ENCODE measurements at places on chromosomes 4 and X.

GRCh38 chr4:4631150-4631549 lies 89.3 kb upstream of the STX18 start:
- DNase-seq, result no peak

DNA sequence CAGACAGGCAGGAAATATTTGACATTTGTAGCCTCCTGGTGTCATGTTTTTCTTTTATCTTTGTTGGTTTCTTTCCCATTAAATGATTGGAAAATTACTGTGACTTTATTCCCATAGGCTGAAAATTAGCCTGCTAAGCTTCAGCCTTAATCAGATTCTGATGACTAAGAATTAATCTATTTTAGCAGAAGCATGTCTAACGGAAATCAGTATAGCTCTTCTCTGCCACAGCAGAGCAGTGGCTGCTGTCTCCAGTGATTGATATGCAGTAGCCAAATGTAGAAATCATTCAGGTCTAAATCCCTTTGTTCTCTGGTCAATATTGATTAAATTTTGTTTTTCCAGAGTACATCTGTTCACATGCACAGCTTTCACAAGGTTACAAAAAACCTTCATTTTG lies 199.3 kb downstream of the GC start:
- no peak for DNase-seq

DNA sequence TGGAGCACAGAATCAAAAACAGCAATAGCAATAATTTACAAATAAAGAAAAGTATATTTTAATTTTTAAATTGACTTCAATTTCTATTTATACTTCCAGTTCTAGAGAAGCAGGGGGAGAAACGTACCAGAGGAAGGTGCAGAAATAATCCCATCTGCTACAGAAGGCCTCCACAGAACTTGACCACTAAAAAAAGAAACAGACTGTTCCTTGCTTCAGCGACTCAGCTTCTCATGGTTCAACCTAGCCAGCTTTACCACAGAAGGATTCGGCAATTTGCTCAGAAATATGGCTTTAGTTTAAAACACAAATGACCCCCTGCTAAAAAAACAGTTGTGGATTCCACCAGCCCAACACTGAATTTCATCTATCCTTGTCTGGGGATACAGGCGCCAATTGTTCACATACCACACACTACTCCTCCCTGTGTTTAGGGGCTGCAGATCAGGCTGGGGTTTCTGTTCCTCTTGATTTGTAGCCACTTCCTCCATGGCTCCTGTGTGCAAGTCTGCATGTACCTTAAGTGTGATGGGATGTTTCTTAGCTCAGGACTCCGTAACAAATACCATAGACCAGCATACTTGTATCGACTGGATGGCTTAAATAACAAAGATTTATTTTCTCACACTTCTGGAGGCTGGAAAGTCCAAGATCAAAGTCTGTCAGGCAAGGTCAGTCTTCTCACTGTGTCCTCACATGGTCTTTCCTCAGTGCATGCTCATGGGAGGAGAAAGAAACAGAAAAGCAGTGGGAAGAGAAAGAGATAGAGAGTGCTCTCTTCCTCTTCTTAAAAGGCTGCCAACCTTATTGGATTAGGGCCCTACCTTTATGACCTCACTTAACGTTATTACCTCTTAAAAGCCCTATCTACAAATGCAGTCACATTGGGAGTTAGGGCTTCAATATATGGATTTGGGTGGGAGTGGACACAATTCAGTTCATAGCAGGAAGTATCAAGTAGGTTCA lies 79.1 kb downstream of the AMOT start:
- no peak for DNase-seq

DNA sequence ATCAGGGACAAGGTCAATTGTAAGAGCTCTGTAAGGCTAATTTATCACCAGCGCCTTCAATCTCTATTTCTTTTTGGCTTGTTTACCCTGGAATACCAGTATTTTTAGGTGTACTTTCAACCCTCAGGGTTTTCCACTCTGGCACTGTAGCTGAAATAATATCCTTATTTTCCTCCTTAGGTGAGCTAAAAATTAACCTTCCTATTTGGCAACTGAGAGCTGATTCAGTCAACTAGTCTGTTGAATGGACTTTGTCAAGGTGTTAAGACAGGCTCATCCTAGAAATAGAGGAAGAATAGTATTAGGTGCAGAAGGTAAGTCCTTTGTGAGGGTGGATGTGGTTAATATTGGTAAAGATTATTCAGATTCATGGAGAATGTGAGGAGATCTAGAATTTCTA lies 101.3 kb upstream of the BANK1 start:
- DNase-seq, result no peak

All from NCI-H1092 treated with DMSO at 0.1 percent for 48 hours (cell line).